Calu3 (cell line): ENCODE measurements at places on chromosomes 12 and 14. TPM values are rescaled to one million over a fixed set of nuclear protein-coding genes. Genes with fewer than 3 reads are reported as not detected.
A peak's percentile ranks its signal among the peaks of the same experiment; 100 is the strongest.

GRCh38 chr12:64006211-64006825, 161.8 kb downstream of the SRGAP1 start:
- H3K27me3 ChIP-seq = no peaks in the 10 kb centered on the region
- no peaks in the 10 kb centered on the region for H3K36me3 ChIP-seq
- H3K4me1 ChIP-seq = peaks cover 11% of the 10 kb centered on the region
- no peak overlapping the region for H3K4me3 ChIP-seq

- no peak for DNase-seq
- no peaks in the 10 kb centered on the region for H3K36me3 ChIP-seq
- H3K27me3 ChIP-seq = no peaks in the 10 kb centered on the region
- no peaks in the 10 kb centered on the region for H3K4me1 ChIP-seq
- H3K27ac ChIP-seq = no peak overlapping the region
- H3K4me3 ChIP-seq = no peak overlapping the region
Measured at GRCh38 chr14:43356382-43356781, 1150.7 kb downstream of the FSCB start.

Gene OR4L1
- not detected in 2 replicates for total RNA-seq

DNA sequence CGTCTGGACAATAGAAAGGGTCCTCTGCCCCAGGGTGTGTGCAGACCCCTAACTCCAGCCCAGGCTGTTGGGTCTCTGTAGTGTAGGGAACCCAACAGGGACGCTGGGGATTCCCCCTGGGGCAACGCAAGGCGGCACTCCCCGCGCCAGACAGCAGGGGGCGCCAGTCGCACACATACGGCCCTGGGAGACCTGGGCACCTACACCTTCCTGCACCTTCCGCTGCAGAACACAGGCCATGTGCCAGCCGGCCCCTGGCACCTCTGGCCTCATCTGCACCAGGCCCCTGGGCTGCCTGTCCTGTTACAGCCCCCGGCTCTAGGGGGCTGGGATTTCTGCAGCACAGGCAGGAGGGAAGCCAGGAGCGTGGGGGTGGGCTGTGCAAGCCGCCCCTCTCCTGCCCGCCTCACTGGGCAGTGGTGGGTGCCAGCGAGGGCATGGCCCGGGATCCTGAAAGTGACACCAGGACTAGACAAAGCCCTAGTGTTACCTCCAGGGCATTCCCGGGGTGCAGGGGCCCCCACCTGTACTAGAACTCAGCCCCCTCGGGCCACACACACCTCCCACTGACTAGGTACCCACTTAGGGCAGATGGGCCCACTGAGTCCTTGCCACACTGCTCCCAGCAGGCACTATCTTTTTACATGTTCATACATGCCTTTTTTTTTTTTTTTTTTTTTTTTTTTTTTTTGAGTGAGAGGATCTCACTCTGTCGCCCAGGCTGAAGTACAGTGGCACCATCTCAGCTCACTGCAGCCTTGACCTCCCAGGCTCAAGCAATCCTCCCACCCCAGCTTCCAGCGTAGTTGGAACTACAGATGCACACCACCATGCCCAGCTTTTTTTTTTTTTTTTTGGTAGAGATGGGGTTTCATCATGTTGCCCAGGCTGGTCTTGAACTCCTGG, 37.5 kb downstream of the CCNK start:
- DNase-seq = peak; percentile 89
- H3K4me1 ChIP-seq = no peaks in the 10 kb centered on the region
- H3K27ac ChIP-seq = no peak overlapping the region

DNA sequence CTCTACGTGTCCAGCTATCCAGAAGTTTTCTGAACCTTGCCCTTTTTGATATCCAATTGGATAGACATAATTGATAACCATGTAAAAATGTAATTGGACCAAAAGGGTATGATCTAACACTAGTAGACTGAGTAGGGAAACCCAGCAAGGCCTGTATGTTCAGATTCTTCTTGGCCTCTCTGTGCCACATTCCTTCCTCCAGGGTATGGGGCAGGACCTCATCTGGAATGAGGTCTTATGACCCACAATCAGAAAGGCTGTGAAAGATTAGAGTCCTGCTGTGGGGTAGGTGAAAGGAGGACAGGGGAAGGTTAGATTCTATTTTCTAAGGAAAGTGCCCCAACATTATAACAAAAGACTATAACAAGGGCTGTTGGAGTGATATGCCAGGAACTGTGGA, 51.3 kb upstream of the A2ML1 start:
- H3K36me3 ChIP-seq = no peaks in the 10 kb centered on the region
- DNase-seq = no peak
- H3K4me1 ChIP-seq = no peaks in the 10 kb centered on the region
- no peak overlapping the region for H3K4me3 ChIP-seq
- H3K27me3 ChIP-seq = no peaks in the 10 kb centered on the region
- no peak overlapping the region for H3K27ac ChIP-seq

Gene PLBD1
- 75.3 and 98.1 TPM in 2 replicates for total RNA-seq

- no peak overlapping the region for H3K27ac ChIP-seq
- no peaks in the 10 kb centered on the region for H3K27me3 ChIP-seq
- no peak overlapping the region for H3K4me3 ChIP-seq
- peak; percentile 72 for DNase-seq
- H3K4me1 ChIP-seq = no peaks in the 10 kb centered on the region
- H3K36me3 ChIP-seq = peaks cover 5% of the 10 kb centered on the region
Measured at GRCh38 chr12:111753144-111753881, 13.4 kb upstream of the ALDH2 start.

Gene LRRC10
- not detected in 2 replicates for total RNA-seq

- no peak overlapping the region for H3K27ac ChIP-seq
- no peak for DNase-seq
- no peak overlapping the region for H3K4me3 ChIP-seq
Measured at GRCh38 chr14:42715316-42715715, 1108.6 kb downstream of the LRFN5 start.

- H3K36me3 ChIP-seq = no peaks in the 10 kb centered on the region
- H3K27ac ChIP-seq = no peak within 1 kb of the TSS
- H3K4me1 ChIP-seq = peaks cover 7% of the 10 kb centered on the region
- no peaks in the 10 kb centered on the region for H3K27me3 ChIP-seq
Measured at GRCh38 chr12:91111366-91112325, at the start of gene LUM. Gene LUM, minus strand, starts transcription at chr12:91111494. Its CDS starts 2,515 bp downstream, at chr12:91108979.

DNA sequence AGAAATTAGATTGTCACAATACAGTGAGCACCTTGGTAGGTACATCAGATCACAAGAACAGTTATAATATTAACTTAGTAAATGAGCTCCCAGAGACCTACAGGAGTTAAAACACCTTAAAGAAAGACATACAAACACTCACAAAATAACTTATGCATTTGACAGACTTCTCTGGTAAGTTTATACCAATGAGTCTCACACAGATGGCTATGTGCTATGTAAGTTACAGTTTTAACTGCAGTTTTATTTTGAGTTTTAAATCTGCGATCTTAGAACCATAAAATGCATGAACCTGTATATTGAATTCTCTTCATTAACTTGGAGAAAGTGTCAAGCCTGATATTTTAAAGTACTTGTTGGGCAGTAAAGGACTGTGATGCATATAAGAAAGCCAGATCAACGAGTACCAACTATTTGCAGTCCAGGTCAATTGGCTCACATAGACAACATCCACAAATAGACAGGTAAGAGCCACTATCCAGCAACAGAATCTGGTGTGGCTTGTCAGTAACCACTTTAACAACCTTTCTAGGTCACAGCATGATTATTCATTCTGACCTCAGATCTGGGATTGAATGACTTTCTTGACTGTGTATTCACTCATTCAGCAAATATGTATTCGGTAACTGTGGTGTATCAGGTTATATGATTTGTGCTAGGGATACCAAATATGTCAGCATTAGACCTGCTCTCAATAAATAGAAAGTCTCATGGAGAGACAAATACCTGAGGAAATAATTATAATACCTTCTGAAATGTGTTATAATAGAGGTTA, 856.6 kb upstream of the MGAT4C start:
- no peak for DNase-seq
- H3K27ac ChIP-seq = no peak overlapping the region
- H3K4me3 ChIP-seq = no peak overlapping the region
- peaks cover 7% of the 10 kb centered on the region for H3K4me1 ChIP-seq
- H3K27me3 ChIP-seq = no peaks in the 10 kb centered on the region

DNA sequence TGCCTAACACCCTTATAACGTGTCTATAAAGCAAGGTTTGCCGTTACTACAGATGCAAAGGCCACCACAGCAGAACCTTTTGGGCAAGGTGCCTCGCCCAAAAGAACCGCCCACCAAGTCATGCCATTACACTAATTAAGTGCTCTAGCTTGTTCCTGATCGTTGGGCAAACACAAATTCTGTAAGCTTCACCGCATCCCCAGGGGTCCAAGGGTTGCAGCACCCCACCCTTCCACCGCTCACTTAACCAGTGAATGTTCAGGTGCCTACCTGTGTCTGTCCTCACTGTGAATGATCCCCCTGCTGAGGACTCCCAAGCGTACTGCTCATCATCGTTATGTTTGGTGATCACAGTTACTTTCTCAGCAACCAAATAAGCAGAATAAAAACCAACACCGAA, 1.4 kb downstream of the HSP90AA1 start:
- peaks cover 37% of the 10 kb centered on the region for H3K4me1 ChIP-seq
- H3K36me3 ChIP-seq = peaks cover 95% of the 10 kb centered on the region
- H3K4me3 ChIP-seq = peak overlapping the region; percentile 71
- peak overlapping the region; percentile 72 for H3K27ac ChIP-seq
- no peak for DNase-seq
- H3K27me3 ChIP-seq = no peaks in the 10 kb centered on the region

Gene SLC5A8
- 0.12 TPM in 1 of 2 replicates, not detected in the other for total RNA-seq

GRCh38 chr14:75825147-75825592, 156.6 kb downstream of the TGFB3 start:
- no peak for DNase-seq
- no peaks in the 10 kb centered on the region for H3K27me3 ChIP-seq
- H3K27ac ChIP-seq = no peak overlapping the region
- peaks cover 4% of the 10 kb centered on the region for H3K36me3 ChIP-seq
- peaks cover 15% of the 10 kb centered on the region for H3K4me1 ChIP-seq

Gene NTF3
- not detected in 2 replicates for total RNA-seq

DNA sequence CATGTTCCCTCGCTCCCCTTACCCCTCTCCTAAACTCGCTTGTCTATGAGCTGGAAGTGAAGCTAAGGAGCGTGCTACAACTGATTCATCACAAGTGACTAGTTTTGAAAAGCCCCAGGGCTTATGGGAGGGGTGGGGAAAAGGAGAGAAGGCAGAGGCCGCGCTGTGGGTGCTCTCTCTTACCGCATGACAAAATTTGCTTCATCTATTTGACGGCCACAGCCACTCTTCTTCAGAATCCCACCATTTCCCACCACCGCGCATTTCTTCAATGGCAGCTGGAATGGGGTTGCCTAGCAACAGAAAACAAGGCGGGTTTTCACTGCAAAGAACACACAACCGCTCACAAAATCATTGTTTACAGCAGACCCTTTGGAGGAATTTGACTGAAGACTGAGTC, 79.4 kb downstream of the ST8SIA1 start:
- H3K27ac ChIP-seq = no peak overlapping the region
- DNase-seq = no peak
- H3K4me1 ChIP-seq = no peaks in the 10 kb centered on the region
- H3K4me3 ChIP-seq = no peak overlapping the region
- H3K27me3 ChIP-seq = peaks cover 28% of the 10 kb centered on the region
